ENCODE measurements at places on chromosomes 12 and 14.

GRCh38 chr14:102063109-102063807 lies 23.6 kb downstream of the HSP90AA1 start:
- DNase-seq, result peak; percentile 69

DNA sequence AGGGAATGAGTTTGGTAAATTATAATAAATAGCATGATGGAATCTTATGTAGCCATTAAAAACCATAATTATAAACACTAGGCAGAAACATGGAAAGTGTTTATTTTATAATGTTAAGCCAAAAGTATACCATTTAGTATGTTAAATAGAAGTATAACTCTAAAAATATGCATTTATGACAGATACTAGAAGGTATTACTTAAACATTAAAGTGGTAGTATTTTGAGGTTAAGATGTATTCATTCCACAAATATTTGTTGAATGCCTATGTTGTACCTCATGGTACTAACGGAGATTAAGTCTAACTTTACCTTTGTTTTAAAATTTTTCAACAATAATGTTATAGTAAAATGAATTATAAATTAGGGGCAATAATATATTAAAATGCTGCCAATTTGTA lies 24.1 kb downstream of the TTC8 start:
- DNase-seq, result no peak

DNA sequence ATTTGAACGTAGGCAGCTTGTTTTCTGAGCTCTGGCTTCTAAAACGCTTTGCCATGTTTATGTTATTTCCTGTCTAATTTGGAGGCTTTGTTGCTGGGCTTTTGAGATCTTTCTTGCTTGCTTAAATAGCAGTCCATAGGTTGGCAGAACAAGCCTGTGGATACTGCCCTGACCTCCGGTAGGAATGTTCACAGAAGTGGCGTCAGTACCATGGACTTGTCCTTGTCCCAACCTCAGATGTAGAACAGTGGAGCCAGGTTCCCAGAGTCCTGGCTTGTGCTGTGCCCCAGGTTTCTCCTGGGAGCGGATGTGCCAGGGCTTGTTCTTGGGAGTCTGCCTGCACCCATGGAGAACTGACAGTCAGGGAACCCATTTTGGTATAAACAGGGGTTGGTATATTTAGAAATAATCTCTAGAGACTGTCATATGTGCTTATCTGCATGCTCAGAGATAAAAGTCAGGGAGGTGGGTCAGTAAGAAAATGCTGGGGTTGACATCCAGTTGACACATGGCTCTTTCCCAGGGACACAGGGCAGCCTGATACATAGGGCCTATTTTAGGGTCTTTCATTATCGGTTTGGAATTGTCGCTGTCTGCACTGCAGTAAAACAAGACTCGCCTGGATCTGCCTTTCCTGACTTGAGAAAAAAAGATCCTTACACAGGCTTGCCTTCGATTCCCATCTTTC lies 22.9 kb downstream of the CACNA1C start:
- no peak for DNase-seq

DNA sequence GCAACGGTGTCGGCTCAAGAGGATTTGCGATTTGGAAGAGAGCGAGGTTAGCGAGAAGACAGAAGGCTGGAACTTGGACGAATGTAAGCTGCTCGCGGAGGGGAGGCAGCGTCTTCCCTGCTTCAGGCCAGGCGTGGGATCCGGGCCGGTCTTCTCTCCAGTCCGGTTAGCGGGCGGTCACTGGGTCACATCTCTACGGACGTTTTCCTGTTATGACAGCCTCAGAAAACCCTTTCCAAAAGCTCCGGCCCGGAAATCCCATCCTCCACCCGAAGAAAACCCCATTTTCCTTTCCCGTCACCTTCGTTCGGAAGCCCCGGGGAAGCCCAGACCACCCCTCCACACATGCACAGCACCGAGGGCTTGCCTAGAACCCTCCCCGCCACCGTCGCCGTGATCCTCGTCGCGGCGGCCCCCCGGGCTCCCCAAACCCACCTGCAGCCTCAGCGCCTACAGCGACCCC lies 268 bp downstream of the NDUFB1 start:
- no peak for DNase-seq

DNA sequence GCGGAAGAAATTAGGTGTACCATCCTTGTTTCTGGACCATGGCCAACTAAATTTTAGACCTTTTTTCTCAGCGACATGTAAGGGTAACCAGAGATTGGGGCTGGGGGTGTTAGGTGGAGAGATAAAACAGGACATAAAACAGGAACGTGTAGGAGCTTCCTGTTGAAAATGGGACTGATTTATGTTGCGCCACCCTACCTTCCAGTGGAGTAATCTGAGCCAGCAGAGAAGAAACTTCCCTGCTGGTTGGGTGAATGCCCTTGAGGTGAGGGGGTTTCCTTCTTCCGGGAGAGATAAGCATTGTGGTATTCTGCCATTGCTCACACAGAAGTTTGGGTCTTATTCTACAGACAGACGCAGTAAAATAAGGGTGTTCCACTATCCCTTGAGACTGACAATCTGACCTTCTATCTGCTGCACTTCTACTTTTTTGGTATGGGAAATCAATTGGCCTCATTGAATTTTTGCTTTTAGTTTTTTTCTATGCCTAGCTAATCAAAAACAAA lies 417.6 kb downstream of the PCNX1 start:
- no peak for DNase-seq

GRCh38 chr12:107539196-107539939 lies 146.2 kb upstream of the PWP1 start:
- DNase-seq, result no peak

GRCh38 chr12:57797933-57798332 lies 15.3 kb downstream of the TSFM start:
- DNase-seq, result no peak

DNA sequence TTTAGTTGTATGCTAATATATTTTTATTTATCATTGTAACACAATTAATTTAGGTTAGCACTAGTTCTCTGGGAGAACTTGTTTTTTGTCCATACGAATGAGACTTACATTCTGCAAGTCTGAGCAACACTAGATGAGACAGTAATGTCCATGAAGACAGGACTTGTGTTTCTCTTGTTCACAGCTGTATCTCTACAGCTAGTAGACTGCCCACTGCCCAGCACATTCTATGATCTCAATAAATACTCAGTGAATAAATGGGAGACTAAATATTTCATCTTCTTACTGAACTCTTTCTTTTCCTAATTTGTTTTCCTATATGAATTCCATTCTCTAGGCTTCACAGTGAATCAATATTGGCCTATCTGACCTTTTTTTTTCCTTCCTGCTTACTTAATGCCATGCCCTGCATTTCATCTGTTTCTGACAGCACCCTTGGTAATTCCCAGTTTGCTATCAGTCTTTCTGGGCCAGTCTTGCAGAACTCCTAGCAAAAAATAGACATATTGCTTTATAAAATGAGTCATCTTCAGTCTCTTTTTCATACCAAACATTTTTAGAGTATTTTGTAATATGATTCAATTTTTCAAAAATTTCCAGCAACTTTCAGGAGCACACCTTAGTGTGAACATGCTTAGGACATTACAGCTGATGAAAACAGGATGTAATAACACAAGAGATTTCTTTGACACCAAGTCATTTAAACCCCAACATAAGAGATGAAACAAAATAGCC lies 185.5 kb upstream of the ATP2B1 start:
- peak; percentile 27 for DNase-seq

DNA sequence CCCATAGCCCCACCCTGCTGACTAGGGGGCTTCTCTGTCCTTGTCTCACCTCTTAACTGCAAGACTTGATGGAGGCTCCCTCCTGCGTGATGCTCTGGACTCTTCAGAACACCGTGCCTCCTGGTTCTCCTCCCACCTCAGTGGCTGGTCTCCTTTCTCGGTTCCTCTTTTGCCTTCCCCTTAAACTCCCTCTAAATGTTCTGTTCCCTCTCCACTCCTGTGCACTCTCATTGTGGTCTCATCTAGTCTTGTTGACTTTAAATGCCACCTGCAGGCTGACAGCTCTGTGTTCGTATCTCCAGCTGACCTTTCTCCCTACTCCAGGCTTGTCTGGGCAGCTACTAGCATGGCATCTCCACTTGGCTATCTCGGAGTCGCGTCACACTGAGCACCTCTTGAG lies 28.3 kb downstream of the DYNC1H1 start:
- no peak for DNase-seq

DNA sequence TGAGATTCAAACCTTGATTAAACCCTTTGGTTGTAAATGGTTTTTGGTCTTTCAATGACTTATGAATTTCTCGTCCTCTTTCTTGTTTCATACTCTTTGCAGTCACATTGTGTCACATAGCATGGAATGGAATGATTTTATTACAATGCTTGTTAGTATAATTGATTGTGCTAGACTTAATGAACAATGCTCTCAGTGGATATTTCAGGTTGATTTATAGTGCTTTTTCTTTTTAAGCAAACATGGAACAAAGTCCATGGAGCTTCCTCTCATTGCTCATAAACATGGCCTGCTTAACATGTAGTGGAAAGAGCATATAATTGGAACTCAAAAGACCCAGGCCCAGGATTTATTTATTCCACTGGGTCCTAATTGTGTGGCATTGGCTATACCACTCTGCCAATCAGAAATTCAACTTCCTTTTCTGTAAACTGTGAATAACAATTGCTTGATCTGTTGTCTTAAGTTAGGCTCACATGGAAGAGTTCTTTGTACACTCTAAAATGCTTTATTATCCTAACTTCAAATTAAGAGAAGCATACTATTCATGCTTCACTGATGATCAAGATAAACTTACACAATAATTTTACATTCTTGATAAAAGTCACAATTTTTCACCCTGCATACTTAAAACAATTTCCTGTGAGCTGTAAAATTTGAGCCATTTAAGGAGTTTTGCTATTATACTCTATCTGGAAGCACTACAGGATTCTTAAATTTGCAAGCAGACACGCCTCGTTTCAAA lies 370.5 kb upstream of the PDE3A start:
- no peak for DNase-seq
